Activated T-cell treated with anti-CD3 and anti-CD28 coated beads for 48 hours (primary cell): ENCODE measurements at places on chromosomes 2 and 18.

DNA sequence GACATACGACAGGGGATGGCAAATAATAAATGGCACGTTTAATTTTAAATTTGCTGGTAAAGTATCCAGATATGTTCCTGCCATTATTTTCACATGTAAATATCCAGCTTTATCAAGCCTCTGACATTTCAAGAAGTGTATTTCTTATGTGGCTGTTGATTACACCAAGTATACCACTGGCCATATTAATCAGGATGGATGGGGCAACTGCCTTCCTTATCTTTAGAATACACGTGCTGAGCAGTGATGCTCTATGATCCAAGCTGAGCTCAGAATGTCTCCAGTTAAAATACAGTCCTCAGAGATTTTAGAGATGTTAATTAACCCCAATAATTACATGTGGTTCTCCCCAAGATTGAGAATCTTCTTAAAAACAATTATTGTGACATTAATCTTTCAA lies 38.3 kb upstream of the RAPGEF4 start:
- DNase-seq: no peak

DNA sequence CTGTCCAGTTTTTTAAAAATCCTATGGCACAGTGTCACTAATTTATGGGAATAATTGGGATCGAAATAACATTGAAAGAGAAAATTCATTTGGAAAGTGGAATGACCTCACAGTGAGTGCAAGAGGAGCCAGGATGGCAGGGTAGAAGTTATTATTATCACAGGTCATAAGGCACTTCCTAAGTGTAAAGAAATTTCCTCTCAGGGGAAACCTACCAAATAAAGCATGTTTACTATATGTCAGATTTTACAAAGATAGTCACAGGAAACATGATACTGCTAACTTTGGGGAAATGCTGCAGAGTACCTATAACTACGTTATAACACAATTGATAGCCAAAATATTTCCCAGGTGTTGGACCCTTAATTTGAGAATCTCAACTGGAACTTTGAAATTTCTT lies 226.3 kb upstream of the SMAD7 start:
- DNase-seq: no peak

GRCh38 chr2:28152585-28153280 lies 239.9 kb upstream of the FOSL2 start:
- no peak for DNase-seq

GRCh38 chr18:57698571-57699276 lies 77.1 kb upstream of the NARS1 start:
- DNase-seq: no peak

GRCh38 chr2:169172914-169173313 lies 103.6 kb downstream of the DHRS9 start:
- no peak for DNase-seq

DNA sequence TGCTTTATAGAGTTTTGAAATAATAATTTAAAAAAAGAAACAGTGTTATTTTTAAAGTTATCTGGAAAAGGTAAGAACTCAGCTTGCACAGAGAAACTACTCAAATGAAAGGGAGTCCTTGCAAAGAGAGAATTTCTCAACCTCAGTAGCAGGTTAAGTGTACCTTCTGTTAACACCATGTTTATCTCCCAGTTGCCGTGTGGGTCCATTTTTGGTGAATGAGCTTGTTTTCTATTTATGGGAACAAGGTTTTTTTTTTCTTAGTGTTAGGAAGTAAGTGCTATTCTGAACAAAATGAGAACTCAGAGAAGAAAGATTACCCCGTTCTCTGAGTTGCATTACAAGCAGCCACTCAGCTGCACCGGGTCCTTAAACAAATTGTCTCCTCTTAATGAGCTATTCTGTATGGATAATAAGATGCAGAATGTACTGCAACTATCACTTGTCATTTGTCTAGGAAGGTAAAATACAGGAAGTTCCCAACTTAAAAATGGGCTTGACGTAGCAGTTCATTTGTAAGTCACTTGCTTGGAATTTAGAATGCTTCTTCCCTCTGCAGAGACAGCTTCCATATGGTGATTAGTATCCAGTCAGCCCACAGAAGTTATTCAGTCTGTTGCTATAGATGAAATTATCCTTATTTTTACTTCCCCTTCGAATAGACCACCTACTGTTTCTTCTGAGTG lies 74.9 kb downstream of the LTBP1 start:
- no peak for DNase-seq

DNA sequence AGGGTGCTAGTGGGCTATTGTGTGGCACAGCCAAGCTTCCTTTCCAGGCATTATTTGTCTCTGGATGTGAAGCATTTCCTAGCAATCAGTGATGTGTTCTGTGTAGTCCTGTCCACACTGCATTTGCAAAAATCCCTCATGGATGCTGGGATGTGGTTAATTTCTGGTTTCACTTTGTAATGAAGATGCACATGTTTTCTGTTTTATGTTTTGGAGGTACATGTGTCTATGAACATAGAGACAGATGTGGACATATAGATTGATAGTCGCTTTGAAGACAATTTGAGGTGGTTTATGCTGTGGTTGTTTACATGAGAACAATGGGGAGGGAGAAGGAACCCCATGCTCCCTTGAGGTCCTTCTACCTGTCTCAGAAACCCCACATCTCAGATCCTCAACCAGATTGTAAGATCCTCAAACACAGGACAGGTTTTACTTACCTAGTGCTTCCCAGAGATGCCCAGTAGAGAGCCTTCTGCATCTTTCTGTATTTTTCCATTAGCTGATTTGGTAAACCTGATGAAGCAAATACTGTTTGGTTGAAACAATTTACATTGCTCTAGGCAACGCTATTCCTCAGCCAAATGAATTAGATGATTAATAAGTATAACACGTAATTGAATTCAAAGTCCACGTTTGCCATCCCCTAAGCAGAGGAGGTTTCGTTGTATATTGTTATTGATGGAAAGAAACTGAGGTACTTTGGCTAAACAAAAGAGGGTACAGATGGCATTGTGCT lies 204.4 kb downstream of the SPP2 start:
- DNase-seq: no peak

DNA sequence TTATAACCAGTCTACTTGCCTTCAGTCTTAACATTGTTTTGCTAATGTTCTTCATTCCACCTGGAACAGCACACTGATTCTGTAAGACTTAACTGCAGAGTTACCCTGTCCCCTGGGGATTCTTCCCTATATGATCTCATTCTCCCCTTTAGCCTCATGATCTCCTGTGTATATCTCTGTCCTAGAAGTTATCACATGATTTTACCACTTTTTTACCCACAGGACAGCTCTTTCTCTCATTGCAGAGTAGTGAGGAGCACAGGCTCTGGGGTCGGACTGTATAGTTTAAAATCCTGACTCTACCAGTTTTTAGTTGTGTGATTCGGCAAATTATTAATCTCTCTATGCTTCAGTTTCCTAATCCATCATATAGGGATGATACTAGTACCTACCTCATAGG lies 14.2 kb upstream of the EXOC6B start:
- DNase-seq: no peak

- DNase-seq: no peak
Observed at GRCh38 chr18:49456794-49457193, 3.7 kb downstream of the DYM start.

- no peak for DNase-seq
Observed at GRCh38 chr18:68699043-68699442, 15.9 kb downstream of the TMX3 start.

- no peak for DNase-seq
Observed at GRCh38 chr2:161979490-161979889, 94.5 kb downstream of the DPP4 start.

DNA sequence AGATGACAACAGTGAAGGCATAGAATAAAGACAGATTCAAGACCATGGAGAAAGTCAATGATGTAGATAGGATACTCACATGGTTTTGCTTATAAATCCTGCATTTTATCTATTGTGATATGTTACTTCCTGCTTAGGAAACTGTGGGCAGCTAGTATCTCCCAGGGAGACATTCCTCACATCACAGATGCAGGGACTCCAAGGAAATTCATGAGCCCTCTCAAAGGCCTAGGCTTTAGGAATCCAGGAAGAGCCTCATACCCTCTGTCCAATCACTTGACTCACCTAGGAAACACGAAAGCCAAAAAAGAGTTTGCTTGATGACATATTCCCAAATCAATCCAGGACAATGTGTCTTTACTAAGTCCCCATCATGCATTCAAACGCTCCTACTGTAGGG lies 247.8 kb upstream of the KLHL29 start:
- DNase-seq: no peak

DNA sequence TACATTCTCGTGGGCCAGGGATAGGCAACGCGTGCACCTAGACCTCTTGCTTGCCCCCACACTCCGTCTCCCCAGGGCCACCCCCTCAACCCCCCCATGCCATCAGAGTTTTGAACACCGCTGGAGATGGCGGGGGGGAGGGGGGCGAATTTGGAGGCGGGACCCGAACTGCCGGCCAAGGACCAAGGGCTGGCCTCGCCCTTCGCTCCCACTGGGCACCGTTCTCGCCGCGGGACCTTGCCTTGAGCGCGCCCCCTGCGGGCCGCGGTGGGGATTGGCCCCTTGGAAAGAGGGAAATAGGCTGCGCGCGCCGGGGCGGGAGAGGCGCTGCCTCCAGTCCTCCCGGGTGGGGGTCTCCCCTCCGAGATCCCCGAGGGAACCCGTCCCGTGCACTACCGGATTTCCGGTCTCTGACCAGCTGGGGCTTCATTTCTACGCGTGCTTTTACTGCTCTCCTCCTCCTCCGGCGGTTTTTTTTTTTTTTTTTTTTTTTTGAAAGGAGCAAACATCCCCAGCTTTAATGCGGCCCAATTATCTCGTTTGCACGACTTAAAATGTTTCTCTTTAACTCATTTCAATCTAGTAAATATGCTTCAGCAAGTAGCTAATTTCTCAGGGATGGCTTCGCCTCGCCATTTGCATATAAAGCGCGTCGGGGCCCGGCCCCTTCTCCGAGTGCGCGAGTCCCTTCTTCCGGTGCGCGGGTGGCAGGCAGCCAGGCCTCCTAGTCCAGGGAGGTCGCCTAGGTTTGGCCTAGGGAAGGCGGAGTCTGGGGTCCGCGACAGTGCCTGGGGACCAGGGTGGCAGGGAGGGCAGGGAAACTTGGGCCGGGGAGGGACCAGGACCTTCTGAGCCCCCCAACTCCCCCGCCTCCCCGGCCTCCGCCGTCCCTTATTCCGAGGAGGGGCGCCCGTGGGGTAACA lies 10.0 kb upstream of the GBX2 start:
- DNase-seq: peak; percentile 60

GRCh38 chr2:152227969-152228592 lies 52.5 kb upstream of the STAM2 start:
- no peak for DNase-seq

GRCh38 chr2:200730960-200731359 lies 80.8 kb upstream of the BZW1 start:
- DNase-seq: no peak

GRCh38 chr18:44356566-44357157 lies 324.0 kb upstream of the SETBP1 start:
- no peak for DNase-seq

DNA sequence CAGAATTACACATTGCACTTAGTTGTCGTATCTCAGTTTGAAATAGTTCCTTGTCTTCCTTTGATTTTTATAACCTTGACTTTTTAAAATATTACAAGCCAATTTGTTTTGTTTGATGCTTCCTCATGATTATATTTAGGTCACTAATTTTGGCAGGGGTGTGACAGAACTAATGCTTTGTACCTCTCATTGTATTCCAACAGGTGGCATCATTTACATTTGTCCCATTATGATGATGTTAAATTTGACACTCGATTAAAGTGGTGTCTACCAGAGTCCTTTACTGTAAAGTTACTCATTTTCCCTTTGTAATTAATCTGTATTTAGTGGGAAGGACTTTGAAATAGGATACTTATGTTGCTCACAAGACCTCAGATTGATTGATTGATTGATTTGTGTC lies 21.5 kb upstream of the MFSD2B start:
- DNase-seq: no peak

DNA sequence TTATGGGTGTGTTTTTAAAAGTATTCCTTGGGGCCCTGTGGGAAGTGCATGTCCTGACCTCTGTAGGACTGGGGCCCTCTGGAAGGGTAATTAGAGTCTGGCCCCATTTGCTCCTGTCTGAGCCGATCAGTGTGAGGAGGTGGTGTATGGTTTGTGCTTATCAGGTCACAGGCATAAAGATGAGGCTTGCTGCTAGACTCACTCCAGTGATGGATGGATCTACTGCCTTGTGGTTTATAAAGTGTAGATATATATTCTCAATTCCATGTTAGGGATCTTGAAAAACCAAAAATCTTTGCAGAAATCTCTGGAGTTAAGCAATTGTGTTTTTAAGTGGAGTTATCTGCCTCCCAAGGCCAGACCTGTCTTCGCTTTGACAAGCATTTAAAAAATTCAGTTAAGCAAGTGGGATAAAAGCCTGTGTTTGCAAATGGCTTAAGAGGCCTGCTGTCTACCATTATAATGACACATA lies 182.4 kb downstream of the PTPRM start:
- DNase-seq: no peak

DNA sequence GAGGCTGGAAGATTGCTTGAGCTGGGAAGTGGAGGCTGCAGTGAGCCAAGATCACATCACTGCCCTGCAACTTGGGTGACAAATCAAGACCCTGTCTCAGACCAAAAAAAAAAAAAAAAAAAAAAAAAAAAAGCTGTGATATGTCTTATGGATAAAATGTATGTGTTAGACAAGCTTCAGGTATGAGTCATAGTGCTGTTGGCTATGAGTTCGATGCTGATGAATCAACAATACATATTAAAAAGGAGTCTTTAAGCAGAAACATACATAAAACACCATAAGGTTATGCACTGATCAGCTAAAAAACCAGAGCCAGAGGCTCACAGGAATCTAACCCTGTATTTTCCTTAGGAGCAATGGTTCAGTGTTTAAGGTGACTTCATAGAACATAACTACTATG lies 332.3 kb downstream of the NCKAP5 start:
- no peak for DNase-seq

GRCh38 chr2:213980883-213981282 lies 430.0 kb upstream of the VWC2L start:
- DNase-seq: no peak

DNA sequence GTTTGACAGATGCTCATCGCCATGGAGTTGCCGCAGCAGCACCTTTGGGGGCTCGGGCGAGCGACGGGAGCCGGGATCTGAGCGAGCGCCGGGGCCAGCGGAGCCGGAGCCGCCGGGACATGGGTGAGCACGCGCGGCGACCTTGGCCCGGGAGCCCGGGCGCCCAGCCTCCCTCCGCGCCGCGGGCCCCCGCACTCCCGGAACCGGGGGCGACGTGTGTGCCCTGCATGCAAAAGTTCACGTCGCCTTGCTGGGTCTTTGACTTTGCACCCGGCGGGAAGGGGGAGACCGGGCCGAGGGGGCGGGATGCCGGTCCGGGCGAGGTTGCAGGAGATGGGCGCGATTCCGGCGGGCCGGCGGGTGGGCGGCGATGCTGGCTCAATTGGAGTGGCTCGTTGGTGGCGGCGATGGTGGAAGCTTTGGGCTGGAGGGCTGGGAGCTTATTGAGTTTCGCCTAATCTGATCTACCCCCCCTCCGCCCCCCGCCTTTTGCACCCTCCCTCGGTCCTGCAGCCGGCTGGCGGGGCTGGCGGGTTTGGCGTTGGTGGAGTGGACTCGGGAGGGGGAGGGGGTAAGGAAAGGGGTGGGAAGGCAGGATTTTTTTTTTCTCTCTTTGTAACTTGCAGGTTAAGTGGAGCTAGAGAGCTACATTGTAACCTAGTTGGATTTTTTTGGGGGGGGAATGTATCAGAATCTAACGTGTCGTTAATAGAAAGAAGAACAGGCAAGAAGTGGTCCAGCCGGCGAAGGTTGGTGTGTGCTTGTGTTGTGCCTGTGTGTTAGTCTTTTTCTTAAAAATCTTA lies at the start of gene SETBP1:
Gene SETBP1, plus strand, starts transcription at position 616 of the 803 bp plus-strand sequence. CDS start 20,459 bp downstream, outside the sequence.
- peak; percentile 55 for DNase-seq
